Activated CD8-positive, alpha-beta memory T cell treated with anti-CD3 and anti-CD28 coated beads, Interleukin-2, amount 10 ng/mL, durations not matched to agents 7 days and 5 days (primary cell): ENCODE measurements at places on chromosomes 16 and 17.

GRCh38 chr17:80345321-80345720, 69.6 kb upstream of the ENDOV start:
- no peak for DNase-seq

DNA sequence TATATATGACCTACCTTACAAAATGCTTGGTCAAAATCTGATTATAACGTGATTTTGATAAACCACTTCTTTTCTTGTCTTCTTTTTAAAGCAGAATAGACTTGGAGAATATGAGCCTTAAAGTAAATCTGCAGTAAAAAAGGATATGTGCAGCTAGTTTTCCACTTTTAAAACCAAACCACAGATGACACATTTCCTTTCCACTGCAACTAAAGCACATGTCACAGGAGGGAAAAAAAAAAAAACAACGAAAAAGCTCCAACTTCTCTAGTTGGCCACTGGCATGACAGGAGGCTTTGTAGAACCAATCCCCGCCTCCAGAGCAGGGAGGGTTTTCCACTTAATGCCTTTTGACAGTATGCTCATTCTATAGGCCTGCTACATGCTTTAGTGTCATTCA, at the start of gene EVI2A:
TSS of gene EVI2A (minus strand) at position 142 of the 400 bp plus-strand sequence. CDS start 2,609 bp downstream, outside the sequence.
- peak; percentile 92 for DNase-seq

DNA sequence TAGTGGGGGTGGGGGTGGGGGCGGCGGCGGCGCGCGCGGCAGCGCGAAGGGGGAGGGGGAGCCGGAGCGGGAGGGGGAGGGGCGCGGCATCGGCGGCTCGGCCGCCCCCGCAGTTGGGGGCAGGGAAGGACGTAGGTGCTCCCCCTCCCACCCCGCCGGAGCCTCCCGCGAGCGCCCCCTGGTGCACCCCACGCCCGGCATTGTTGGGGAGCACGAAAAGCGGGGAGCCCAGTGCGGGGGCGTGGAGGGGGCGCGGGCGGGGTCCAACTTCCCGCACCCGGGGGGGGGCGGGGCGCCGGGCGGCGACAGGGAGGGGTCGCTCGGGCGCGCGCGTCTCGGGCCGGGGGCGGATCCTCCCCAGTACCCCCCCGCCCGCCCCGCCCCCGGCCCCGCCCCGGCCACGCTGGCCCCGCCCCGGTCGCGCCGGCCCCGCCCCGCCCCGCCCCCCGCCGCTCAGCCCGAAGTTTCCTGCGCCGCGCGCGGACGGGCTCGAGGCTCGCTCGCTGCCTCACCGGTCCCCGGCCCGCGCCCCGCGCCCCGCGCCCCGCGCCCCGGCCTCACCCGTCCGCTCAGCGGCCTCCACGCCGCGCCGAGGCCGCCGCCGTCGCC, at the start of gene CACNA1H:
TSS of gene CACNA1H (plus strand) at position 456 of the 609 bp plus-strand sequence. CDS start 632 bp downstream, outside the sequence.
- DNase-seq, result no peak

GRCh38 chr16:50185005-50185505, 31.9 kb downstream of the TENT4B start:
- no peak for DNase-seq

GRCh38 chr16:14579266-14579665, 50.8 kb downstream of the PARN start:
- no peak for DNase-seq

DNA sequence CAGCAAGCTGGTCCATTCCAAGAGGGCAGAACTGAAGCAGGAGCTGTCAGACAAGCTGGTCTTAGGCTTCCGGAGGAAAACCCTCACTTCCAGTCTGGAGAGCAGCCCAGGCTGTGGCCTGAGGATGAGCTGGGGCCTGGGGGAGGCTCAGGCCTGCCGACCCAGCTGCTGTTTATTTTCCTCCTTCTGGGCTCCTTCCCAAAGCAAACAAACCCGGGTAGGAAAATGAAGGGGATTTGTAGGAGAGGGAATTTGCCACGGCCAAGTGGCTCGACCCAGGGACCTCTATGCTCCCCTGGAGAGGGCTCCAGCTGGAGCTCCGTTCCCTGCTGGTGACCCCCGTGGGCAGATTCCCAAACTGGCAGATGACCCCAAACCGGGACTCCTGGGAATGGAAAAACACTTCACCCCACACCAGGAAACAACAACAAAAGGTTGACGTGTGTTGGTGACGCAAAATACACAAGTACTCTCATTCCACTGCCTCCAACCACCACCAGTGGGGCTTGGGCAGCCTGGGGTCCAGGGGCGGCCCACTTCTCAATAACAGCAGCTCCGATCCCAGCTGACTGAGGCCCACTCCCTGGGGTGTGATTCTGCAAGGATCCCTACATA, 8.8 kb downstream of the JUP start:
- DNase-seq, result no peak

GRCh38 chr16:28876019-28876659, 2.1 kb upstream of the ATP2A1 start:
- no peak for DNase-seq

- DNase-seq, result no peak
These were observed 292.4 kb upstream of the AXIN2 start for GRCh38 chr17:65853816-65854215.

DNA sequence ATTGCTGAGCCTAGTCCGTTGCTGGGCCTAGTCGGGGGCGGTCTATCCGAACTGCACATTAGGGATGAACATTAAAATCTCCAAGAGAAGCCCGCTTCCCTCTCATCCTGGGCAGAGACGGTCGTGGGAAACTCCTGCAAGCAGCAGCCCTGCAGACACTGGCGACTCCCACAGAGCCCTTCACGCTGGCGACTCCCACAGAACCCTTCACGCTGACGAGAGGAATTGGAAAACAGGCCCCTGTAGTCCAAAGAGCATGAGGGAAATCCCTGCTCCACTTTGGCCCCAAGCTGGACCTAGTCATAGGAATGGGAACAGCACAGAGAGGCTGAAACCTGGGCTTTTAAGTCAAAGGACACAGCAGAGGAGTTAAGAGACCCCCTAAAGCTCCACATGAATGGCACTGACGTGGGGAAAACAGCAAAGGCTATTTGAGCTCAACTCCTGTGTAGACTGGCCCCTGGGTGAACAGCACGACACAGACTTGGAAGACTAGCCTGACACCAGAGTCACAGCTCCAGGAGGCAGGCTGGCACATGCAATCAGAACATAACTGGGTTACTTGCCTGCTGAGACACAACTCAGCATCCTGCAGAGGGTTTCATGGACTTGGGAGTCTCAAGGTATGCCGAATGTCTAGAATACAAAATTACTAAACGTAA, 42.2 kb downstream of the WDR45B start:
- no peak for DNase-seq

DNA sequence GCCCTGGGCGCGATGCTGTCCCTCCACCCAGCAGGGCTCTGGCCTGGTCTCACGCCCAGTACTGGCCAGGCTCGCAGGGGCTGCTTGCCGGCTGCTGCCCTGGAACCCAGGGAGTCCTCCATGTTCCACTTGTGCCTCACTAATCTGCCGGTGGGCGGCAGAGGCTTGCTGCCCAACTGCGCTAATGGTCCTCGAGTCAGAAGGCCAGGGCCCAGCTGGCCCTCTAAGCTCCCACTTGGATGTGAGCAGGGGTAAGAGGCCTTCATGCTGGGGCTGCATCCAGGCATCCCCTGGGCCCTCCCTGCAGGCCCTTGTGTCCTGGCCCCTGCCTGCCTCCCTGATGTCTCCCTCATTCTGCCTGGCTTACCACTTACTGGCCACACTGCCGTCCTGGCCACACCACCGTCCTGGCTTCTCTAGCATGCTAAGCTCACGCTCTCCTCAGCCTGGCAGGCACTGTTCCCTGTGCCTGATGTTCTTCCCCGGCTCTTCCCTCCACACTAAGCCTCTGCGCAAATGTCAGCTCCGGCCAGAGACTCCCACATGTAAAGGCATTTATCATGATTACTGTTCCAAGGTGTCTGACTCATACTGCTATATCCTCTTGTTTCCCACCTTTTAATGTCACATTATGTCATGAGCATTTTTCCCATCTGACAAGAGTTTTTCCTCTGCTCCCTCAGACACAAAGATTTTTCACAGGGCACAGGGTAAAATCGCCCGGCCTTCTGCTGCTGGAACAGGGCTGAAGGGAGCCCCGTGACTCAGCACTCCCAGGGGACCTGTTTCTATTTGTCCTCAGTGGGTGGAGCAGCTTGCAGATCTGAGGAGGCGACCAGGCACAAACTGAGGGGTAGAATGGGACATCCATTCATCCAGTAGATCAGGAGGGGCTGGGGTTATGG, 15.9 kb downstream of the B9D1 start:
- no peak for DNase-seq

GRCh38 chr16:2707368-2708289, 12.4 kb downstream of the PRSS27 start:
- no peak for DNase-seq

- peak; percentile 89 for DNase-seq
These were observed at the start of gene SLC25A10 for GRCh38 chr17:81711814-81712467. Gene SLC25A10 (plus strand): TSS chr17:81712284. CDS start chr17:81712427, 143 bp downstream.

DNA sequence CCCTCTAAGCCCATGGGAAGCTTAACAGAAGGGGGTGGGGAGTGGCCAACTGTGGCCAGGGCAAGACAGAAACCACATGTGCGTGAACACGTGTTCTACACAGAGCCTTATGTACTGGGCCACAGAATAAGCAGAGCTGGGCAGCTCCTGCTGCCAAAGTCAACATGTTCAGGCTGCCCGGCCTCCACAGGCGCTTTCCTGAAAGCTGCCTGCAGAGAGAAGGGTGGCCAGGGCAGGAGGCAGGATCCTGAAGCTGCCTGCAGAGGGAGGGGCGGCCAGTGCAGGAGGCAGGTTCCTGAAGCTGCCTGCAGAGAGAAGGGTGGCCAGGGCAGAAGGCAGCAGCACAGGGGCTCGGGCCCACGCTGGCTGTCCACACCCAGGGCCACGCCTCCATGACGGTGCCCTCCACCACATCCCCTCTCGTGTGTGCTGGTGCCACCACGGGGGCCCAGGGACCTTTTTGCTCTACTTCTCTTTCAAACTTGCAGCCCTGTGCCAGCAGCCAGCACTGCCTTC, 79.5 kb downstream of the ANKRD11 start:
- no peak for DNase-seq

DNA sequence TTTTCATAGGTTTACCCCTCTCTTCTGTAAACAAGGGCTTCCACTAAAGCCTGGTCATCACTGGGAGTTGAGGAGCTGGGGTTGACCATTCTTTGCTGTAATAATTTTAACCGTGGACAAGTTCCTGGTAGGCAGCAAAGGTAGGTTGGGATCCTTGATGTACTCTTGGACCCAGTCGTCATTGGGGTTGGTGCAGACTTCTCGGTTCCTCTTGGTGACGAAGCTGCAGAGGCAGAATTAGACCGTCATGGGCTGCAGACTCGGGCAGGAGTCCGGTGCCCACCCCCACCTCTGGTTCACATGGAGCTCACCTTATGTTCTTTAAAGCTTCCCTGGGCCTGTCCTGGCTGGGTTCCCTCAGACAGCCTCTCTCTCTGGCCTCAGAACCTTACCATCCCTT, 3.8 kb downstream of the CCL16 start:
- no peak for DNase-seq

DNA sequence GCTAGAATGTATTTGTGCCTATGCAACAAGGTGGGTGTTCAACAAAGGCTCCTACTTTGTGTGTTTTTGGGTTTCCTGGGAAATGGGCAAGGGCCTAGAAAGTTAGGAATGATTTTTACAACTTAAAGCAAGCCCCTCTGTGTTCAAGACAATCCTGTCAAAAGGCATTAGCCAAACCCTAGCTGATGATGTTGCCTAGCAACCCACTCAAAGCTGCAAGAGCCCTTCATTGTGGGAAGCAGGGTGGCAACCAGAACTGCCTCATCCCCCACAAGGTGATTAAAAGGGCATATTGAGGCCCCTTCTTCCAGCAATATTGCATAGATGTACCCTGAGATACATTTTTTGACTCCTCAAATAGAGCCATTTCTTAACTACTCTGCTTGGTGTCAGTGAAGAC, 16.0 kb upstream of the RASL10B start:
- no peak for DNase-seq

DNA sequence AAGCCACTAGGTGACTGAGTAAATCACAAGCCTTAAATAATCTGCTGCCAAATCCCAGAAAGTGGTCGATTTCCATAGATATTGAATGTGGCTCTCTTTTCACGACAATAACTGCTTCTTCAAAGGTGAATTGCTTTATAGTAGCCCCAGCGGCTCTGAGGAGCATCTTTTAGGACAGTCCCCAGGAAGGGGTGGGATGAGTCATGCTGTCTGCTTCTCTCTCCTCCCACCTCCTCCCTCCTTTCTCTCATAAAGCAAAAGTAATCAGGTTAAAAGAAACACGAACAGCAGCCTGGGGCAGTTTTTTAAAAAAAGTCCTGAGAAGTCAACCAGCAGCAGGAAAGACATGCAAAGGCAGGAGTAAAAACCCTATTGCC, 1.8 kb downstream of the KIAA0513 start:
- peak; percentile 82 for DNase-seq

DNA sequence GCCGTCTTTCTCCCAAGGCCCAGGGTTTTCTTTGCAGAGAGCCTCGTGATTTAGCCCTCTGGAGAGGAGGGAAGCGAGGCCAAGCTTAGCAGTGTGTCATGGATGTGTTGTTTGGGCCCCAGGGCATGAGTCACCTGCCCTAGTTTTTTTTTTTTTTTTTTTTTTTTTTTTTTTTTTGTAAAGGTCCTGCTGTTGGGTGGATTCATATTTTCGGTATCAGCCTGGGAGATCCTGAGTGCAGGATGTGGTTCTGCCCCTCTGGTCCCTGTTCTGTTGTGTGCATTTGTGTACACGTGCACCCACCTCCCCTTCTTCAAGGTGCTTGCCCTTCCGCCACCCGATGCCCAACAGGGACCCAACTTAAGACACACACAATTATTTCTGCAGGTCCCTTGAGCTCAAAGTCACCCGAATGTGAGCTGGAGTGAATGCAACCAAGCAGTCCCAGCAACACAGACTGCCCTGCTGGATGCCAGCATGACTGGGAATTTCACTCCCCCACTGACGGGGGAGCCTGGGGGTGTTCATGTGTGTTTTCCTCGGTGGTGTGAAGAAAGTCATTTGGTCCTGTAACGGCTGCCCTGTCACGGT, 265.8 kb upstream of the TNRC6C start:
- peak; percentile 51 for DNase-seq
